Cortex of kidney (tissue), 1 donor: ENCODE measurements at places on chromosomes 6 and 20.

- DNase-seq = no peak
Observed at GRCh38 chr6:29924287-29924686, 18.0 kb upstream of the HLA-A start.

DNA sequence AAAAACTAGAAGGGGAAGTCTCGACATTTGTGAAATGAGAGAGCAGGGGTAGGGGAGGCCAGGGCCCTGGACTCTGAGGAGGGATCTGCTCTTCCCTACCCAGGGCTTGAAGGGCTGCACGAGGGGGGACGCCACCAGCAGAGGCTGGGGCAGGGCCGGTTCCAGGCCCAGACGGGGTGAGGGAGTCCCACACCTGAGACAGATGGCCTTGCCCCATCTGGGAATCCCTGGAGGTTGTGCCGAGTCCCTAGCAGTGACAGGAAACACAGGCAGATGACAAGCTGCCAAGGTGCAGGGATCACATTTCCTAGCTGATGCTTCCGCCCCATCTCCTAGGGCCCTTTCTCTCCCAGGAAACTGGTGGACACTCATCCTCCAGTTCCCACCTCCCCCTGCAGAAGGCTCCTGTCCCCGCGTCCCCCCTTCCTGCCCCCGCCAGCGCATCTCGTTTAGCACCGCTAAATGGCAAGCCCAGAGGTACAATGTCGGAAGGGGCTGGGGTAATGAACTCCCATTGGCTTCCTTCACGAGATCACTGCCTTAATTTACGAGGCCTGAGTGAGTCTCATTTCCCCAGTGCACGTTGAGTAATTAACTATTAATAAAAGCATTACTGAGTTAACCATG, 35.2 kb upstream of the CDH22 start:
- no peak for DNase-seq

- DNase-seq = no peak
Observed at GRCh38 chr20:17699931-17700351, at the start of gene BANF2. TSS of gene BANF2 (plus strand) at chr20:17699966. CDS start at chr20:17725026, 25,060 bp downstream.

GRCh38 chr20:25230166-25230831, 17.6 kb upstream of the PYGB start:
- DNase-seq = no peak

DNA sequence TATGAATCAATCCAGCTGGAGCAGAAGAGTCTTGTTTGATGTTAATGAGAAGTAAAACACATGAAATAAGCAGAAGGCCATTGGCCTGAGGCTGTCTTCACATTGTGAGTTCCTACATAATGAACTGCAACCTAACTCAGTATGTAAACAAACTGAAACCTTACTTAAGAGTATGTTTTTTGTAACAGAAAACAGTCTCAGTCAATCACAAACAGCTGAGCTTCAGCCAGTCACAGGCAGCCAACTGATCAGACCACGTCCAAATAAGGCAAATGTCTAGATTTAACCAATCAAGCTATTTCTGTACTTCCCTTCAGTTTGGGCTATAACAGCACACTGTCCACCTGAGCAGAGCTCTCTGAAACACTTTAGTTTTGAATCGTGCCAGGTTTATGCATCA, 234.7 kb downstream of the TRDN start:
- DNase-seq = no peak

GRCh38 chr6:3159805-3160781, 2.7 kb upstream of the TUBB2A start:
- DNase-seq = no peak

- DNase-seq = no peak
Observed at GRCh38 chr6:169300916-169301315, 47.3 kb upstream of the THBS2 start.

GRCh38 chr6:75673884-75674283, 72.2 kb downstream of the SENP6 start:
- DNase-seq = no peak

DNA sequence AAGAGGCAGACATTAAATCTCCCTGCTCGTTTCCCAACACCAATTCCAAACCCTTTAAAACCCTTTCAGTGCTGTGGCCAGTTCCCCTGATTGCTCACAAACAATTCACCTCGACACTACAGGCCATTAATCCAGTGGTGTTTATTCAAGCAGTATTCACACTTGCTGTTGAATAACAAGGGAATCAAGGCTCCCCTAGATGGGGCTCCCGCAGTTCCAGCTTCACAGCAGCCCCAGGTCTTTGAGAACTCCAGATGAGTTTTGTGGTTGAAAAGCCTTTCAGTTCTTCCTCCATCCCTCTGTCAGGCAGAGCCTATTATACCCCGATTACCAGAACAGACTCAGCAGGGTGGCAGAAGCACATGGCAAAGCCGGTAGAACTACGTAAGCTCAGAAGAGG, 36.2 kb downstream of the JAG1 start:
- no peak for DNase-seq

GRCh38 chr20:53513489-53514298, 79.9 kb downstream of the ZNF217 start:
- no peak for DNase-seq

DNA sequence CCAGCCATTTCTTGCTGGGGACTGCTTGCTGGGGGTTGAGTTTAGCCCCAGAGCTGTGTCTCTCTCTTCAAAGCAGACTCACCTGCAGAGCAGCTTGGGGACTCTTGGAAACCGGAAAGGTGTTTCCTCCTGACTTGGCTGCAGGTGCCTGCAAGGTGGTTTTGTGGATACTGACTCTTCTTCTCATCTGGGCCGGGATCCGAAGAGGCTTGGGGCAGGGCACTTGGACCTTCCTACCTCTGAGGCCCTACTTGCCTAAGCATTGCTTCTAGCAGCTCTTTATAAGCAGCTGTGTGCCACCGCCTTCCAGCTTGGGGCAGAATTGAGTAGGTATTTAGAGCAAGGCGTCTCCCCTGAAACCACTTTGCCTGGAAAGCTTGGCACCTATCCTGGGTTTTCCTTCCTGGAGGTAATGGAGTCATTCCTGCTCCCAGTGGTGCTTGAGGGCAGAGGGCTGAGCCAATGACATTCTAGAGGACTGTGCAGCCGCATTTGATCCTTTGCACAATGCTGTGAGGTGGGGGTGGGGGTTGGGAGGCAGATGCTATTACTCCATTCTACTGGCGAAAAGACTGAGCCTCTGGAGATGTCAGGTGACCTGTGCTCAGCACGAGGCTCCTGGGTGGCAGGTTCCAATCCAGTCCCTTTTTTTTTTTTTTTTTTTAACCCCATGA, 3.4 kb upstream of the CTSZ start:
- DNase-seq = no peak

DNA sequence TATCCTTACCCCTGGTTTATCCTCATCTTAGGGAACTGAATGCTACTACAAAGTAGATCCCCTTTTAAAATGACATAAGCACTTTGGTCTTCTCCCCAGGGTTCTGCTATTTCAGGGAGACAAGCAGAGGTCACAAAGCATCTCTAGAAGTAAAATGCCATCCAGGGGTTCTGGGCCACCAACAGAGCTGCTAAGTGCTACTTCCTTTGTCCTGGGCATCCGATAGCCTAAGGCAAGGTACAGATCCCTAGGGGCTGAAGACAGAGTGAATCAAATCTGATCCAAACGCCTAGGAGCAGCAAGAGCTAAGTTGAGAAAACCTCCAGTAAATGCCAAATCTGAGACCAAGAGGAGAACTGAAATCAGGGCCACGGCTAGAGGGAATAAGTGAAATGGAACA, 161.2 kb downstream of the PTPRT start:
- DNase-seq = no peak

GRCh38 chr6:11033825-11034224, 10.3 kb downstream of the ELOVL2 start:
- DNase-seq = no peak

DNA sequence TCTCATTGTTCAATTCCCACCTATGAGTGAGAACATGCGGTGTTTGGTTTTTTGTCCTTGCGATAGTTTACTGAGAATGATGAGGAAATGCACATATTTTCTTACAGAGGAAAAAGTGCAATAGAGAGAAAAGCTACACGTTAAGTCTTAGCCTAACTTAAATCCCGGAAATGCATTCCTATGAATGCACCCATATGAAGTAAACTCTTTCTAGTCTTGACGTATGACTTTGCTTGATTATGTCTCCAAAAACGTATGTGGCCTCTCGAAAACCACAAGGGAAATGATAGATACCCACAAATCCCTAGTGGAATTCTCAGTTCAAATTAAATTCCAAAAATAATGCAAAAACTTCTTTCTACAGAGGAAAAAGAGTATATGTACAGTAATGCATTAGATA, 90.7 kb upstream of the SASH1 start:
- DNase-seq = no peak

GRCh38 chr20:45415822-45416637, at the start of gene PIGT:
TSS of gene PIGT (plus strand) at chr20:45416141. CDS start at chr20:45416157, 16 bp downstream.
- no peak for DNase-seq

GRCh38 chr6:133171989-133172604, 69.1 kb upstream of the EYA4 start:
- DNase-seq = no peak

- no peak for DNase-seq
Observed at GRCh38 chr6:47165918-47166317, 123.8 kb upstream of the ADGRF1 start.

- DNase-seq = no peak
Observed at GRCh38 chr20:63814891-63815614, 16.0 kb downstream of the ZBTB46 start.

DNA sequence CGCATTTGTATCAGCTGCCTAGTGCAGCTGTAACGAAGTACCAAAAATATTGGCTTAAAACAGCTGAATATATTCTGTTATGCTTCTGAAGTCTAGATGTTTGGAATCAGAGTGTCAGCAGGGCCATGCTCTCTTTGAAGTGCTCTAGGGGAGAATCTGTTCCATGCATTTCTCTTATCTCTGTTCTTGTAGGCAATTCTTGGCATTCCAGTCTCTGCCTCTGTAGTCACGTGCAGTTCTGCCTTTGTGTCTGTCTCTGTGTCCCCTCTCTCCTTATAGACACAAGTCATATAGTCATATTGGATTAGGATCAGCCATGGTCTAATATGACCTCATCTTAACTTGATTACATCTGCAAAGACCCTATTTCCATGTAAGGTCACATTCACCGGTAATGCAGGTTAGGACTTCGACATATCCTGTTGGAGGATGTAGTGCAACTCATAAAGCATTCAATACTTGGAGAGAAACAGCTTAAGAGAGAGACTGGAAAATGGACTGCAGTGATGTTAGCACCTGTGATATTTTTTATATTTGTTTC, 18.6 kb downstream of the FAM83B start:
- no peak for DNase-seq

DNA sequence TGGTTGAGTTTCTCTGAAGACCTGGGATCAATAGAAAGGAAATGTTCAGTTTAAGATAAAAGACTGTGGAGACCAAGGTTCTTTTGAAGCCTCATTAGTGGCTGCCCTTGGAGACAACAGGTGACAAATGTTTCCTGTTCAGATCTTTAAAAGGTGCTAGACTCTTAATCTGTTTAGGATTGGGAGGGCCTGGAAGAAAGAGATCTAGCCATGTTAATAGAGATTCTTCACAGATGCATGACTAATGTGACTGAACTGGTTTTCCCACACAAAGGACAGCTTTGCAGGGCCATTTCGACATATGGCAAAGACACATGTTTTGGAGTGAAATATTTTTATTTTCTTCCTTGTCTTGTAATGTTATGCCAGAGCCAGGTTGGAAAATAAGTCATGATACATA, 82.2 kb downstream of the WDR27 start:
- DNase-seq = no peak

- no peak for DNase-seq
Observed at GRCh38 chr20:45998761-45999160, 9.9 kb upstream of the MMP9 start.

- DNase-seq = no peak
Observed at GRCh38 chr6:6665555-6666243, 77.2 kb downstream of the LY86 start.

GRCh38 chr6:133918208-133918930, 29.5 kb downstream of the TCF21 start:
- DNase-seq = no peak

DNA sequence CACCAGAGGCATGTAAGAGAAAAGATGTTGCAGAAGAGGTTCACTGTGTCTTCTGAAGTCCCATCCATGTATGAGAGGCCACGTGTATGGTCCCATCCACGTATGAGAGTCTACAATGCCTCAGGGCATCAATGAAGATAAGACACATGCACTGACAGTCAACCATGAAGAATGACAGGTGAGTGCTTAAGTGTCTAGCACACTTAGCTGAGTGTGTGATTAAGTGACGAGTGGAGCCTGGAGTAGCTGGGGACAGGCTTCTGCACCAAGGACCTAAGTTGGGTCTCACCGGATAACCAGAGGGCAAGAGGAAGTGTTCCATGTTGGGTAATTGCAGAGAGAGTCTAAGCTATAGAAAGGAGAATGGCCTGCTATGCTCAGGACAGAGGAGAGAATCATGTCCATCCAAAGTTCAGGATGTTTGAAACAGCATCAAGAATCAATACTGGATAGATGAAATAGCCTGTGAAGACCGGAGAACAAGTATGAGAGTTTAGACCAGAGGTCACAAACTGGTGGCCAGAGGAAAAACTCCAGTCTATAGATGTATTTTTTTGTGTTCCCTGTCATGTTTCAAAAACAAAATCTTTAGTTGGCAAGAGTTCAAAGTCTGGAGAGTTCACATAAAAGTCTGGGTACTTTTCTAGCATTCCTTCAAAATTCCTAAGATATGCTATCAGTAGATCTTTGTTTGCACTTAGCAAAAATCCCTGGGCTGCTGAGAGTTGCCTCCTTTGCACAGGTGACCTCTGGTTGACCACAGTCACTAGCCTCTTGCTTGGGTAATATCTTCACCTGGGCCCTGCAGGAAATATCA, 165.8 kb downstream of the KIF16B start:
- no peak for DNase-seq

DNA sequence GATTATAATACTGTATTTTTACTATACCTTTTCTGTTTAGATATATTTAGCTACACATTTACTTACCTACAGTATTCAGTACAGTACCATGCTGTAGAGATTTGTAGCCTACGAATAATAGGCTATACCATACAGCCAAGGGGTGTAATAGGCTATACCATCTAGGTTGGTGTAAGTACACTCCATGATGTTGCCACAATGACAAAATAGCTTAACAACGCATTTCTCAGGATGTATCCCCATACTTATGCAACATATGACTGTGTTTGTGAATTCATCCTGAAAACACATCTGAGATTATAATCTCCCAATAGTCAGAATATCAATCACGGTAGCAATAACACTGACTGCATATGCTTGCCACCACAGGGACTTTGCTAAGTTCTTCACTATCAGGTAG, 20.7 kb downstream of the B4GALT5 start:
- no peak for DNase-seq

DNA sequence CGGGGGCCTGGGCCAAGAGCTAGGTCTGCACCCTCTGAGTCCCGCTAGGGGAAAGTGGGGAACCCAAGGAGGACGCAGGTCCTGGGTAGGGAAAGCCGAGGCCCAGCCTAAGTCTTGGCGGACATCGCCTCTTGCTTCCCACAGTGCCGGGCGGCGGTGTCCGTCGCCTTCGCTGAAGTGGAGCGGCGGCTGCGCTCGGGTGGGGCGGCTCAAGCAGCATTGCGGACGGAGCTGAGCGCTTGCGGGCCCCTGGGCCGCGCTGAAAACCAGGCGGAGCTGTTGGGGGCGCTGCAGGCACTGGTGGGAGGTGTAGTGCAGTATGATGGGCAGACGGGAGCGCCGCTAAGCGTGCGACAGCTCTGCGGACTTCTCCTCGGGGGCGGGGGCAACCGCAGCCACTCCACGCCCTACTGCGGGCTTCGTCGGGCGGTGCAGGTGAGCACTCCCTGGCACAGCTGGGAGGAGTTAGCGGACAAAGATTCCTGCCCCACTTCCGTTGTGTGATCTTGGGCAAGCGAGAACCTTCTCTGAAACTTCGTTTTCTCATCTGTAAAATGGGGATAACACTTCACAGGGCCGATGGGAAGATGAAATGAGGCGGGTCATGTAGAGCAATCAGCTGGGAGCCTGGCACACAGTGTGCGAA, 4.2 kb downstream of the PRSS16 start:
- DNase-seq = no peak
